HTR-8/SVneo (cell line): ENCODE measurements at places on chromosomes 12 and 14.

- DNase-seq, result no peak
Observed at GRCh38 chr12:75642226-75642625, 130.8 kb upstream of the KRR1 start.

GRCh38 chr12:123779551-123779950, 17.4 kb downstream of the DNAH10 start:
- DNase-seq, result no peak

DNA sequence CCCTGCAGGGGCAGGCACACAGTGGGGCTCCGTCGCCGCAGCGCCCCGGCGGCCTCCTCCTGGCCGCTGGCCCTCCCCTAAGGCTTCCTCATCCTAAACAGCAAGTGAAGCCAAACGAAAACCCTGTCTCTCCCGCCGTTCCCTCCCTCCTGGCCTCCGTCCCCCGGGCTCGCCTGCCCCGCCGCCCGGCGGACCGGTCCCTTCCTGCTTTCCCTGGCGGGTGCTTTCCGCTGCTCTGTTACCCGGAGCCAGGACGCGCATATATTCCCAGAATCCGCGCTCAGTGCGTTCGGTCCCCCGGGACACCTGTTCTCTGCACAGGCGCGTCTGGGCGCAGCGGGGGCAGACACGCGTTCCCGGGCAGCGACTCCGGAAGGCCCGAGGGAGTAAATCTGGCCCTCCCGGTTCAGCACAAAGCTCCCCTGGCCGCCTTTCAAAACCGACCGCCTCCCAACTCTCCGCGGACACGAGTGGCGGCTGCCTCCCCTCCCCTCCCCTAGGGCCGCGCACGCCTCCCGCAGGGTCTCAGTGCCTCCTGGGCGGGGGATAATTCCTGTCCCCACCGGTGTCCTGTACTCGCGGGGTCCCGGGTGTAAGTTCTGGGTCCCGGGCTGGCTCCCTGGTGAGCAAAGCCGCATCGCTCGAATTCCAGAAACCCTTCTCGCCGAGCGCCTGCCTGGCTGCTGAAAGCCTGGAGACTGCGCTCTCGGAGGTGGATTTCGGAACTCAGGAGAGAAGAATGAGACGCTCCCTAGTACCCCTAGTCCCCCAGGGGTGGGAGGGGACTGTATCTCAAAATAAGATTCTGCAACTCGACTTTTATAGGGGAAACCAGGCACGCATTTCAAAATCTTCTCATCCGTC, 21.4 kb upstream of the CEP170B start:
- no peak for DNase-seq

DNA sequence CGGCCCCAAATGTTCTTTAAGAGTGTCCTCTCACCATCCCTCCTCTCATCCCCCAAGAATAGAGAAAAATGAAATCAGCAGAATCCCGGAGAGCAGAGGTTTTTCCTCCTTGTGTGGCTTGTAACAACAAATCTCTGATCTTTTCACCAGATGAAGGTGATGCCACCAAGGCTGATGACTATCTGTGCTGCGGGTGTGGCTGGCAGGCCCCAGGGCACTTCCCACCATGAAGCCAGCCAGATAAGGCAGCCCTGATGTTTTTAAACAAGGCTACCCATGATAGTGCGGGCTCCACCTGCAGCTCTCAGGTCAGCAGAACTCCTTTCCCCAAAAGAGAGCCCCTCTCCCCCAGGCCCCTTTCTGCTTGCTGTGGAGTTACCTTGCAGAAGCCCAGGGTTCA, 58.0 kb upstream of the PARP11 start:
- DNase-seq, result no peak

DNA sequence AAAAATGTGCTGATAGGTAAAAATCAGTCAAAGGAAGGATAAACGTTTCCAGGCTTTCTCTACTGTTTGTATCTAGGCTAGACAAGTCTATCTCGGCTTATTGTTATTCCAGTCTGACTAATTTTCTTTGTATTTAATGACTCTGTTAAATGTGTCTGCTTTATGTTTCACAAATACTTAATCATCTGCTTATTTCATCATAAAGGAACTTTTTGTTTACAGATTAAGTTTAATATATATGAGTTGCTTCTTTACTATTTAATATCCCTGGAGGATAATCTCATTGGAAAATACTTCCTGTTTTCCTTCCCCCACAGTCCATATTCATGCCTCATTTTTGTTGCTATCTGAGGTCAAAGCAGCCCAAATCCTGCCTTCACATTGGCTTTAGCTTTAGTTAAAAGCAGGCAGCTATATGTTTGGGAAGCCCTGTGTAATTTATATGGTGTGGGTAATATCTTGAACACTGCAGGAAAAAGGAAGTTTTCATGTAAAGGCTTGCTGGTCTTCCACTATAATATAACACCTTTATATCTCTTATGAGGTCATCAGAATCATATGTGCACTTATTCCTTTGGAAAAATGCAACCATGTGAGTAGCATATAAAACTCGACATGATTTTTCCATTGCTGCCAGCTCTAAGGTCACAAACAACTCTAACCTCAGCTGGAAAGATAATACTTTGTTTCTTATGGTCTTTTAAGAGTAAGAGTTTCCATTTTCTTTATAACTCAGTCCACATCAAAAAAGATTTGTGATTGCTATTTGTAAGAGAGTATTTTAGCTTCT, 76.8 kb downstream of the ALX1 start:
- DNase-seq, result no peak

DNA sequence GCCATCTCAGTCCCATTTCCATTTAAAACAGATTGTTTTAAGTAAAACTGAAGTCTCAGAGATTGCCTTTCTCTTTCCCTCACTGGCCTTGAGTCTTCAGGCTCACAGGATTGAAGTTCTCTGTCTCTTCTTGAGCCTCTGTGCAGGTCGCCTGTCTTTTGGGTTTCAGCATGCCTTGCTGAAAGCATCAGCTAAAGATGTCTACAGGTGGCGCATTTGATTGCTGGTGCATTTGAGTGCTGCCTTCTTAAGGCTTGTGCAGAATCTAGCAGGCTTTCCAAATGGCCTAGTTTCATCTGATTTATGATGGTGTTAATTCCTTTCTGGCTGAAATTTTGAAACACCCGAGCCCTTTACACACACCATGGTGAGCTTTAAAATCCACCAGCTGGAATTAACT, 1062.2 kb upstream of the FBXO33 start:
- no peak for DNase-seq

GRCh38 chr12:127381043-127381668, 885.8 kb upstream of the TMEM132C start:
- DNase-seq, result peak; percentile 57

GRCh38 chr12:10140001-10140400, 10.0 kb upstream of the CLEC7A start:
- DNase-seq, result peak; percentile 32

- peak; percentile 88 for DNase-seq
Observed at GRCh38 chr12:53205747-53206419, 1.2 kb downstream of the ITGB7 start.

- no peak for DNase-seq
Observed at GRCh38 chr12:4169531-4169930, 104.0 kb upstream of the CCND2 start.

DNA sequence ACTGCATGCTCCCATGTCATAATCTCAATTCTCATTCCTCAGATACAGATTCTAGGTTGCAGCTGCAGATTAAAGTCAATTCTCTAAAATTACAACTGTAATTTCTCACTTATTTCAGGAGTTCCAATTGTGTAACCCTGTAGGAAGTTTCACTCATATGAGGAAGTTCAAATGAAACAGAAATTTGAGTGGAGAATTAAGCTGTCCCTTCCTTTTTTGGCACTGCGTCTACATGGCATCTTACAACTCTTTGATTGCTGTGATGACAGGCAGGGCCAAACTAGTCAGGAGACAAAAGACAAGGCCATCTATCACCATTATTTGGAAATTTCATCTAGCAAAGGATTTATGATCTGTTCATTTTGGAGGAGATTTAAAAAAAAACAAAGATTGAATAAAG, 13.3 kb upstream of the GRIP1 start:
- DNase-seq, result no peak

DNA sequence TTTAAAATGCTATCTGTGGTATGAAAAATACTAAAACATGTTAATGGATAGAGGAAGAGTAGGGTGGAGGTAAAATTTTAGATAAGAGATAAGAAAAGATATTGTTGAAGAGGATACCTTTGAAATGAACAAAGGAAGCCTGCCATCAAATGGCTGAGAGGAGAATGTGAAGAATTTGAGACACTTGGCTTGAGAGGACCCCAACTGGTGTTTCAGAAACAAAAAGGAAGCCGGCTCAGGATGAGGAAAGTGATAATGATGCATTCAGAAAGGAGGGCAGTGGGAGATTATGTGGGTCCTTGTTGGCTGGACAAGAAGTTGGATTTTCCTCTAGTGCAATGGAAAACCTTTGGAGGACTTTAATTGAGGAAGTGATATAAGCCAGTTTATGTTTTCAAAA, 264.4 kb downstream of the DUSP6 start:
- no peak for DNase-seq

DNA sequence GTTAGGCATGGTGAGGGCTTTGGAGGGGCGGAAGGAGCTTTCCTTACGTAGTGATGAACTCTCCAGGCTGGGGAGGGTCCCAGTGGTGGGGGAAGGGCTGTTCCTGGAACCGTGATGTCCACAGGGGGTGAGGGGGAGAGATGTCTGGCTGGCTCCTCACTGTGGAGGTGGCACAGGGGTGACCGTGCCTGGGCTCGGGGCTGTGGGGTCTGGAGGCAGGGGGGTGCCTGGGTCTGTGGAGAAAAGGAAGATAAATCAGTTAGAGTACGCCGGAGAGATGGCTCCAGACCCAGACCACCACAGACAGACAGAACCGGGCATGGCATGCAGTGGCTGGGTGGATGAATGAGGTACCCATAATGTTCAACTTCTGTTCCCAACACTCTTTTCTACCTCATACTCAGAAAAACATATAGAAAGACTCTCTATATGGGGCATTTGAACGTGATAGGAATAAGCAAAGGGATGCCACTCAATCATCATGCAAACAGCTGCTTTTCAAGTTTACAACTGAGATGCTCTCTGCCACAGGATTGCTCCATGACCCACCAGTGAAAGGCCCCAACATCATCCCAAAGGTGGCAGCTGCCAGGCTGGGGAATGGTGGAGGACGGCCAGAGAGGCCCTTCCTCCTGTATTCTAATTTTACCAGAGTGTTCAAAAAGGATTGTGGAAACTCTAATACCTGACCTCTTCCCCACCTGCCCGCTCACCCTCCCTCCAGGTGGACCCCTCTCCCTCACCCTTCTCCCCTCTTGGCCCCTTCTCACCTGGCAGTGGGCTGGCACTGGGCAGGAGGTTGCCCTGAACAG, 5.6 kb downstream of the MYL6 start:
- DNase-seq, result no peak
